ENCODE measurements at places on chromosomes 4 and X.
A peak's percentile ranks its signal among the peaks of the same experiment; 100 is the strongest.

- DNase-seq = no peak
Measured at GRCh38 chrX:132741689-132742088, 216.7 kb downstream of the HS6ST2 start.

GRCh38 chrX:135982860-135983259 is 2.4 kb upstream of the SLC9A6 start:
- no peak for DNase-seq

DNA sequence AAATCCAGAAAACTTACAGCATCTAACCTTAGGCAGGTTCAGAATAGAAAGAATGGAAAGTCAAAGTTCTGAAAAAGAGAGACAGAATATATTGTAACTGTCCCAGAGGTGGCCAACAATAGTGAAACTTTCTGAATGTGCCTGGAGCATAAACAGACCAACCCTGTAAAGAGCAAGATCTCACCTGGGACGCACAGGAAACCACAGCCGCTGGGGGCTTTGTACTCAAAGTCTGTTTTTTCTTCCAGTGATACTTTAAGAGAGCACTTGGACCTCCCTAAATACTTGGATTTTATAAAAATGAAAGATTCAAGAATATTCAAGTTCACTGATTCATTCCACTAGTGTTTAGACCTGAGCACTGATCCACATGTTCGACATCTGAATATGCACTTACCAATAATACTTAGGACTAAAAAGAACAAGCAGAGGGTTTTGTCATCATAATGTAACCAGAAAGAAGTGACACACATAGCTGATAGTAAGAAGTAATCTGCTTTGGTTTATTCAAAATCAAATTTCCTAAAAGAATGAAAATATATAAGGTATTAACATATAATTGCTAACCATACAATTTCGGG is 35.3 kb downstream of the ARAP2 start:
- DNase-seq = peak; percentile 59

DNA sequence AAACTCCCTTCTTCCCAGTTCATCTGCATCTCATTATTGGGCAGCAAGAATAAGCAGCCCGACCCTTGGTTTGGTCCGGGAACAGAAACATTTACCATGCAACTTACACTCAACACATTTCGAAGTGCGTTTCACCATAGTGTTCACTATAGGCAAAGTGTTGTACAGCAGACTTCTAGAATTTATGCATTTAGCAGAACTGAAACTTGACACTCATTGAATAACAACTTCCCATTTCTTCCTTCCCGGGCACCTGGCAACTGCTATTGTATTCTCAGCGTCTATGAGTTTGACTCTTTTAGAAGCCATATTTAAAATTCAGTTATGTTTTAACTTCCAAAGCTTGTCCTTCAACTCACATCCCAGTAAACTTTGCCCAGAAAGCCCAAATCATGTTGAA is 840.6 kb downstream of the NLGN4X start:
- DNase-seq = no peak
